Right cardiac atrium (tissue), 5 donors: ENCODE measurements at places on chromosomes 13 and 19. TPM values are rescaled to one million over a fixed set of nuclear protein-coding genes. Genes with fewer than 3 reads are reported as not detected.

DNA sequence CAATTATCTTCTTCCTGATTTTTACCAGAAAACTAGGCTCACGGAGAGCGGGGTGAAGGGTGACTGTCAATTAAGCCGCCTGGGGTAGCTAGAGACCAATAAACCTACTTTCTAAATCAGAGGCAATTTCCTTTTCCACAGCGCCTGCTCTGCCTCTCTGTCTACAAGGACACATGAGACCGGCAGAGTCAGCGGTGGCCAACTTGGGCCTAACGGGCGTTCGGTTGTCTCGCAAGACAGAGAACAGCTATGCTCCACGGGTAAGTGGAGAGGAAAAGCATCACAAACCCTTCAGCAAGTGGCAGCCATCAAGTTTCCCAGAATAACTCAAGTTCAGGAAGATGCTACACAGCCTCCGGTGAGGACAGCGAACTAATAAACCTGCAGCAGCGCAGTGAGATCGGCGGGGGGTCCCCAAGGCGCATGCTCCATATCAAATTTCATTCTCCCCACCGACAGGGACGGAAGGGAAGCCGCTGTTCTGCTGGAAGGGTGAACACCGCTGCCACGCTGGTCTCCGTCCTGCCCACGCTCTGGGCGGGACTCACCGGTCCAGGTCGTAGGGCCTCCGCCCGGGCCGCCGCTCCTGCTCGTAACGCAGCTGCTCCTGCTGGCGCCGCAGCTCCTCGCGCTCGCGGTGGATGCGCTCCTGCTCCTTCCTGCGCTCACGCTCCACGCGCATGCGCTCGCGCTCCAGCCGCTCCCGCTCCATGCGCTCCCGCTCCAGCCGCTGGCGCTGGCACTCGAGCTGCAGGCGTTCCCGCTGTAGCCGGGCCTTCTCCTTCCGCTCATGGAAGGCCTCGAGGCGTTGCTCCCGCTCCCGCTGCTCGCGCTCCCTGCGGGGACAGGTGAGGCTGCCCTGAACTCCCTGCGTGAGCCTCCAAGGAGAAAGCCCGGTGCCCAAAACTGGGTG is 25.8 kb upstream of the TINCR start:
- no peak for DNase-seq

- DNase-seq, result no peak
Measured at GRCh38 chr13:112905990-112906641, 62.9 kb upstream of the MCF2L start.

- no peak for DNase-seq
Measured at GRCh38 chr13:107301724-107302374, 733.9 kb upstream of the ARGLU1 start.

- no peak for DNase-seq
Measured at GRCh38 chr13:102355251-102355650, 46.6 kb downstream of the FGF14 start.

GRCh38 chr13:47499358-47500150 is 501.5 kb downstream of the SUCLA2 start:
- DNase-seq, result no peak

DNA sequence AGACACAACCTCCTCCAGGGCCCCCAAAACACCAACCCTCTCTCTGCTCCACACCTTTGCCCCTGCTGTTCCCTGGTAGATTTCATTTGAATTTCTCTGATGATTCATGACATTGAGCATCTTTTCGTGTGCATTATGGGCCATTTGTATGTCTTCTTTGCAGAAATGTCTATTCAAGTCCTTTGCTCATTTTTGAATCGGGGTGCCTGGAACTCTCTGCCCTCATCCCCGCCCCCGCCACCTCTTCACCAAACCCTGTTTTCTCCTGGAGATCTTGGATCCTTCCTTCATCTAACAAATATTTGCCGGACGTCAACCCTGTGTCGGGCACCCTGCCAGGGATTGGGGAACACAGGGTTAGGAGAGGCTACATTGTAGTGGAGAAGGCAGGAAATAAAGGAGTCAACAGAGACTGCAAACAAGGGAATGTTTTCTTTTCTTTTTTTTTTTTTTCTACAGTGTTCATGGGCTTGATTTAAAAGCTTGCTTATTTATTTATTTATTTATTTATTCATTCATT is 25.5 kb upstream of the SLC1A5 start:
- DNase-seq, result peak; percentile 80

GRCh38 chr19:39542206-39542605 is 2.2 kb upstream of the EID2 start:
- no peak for DNase-seq

DNA sequence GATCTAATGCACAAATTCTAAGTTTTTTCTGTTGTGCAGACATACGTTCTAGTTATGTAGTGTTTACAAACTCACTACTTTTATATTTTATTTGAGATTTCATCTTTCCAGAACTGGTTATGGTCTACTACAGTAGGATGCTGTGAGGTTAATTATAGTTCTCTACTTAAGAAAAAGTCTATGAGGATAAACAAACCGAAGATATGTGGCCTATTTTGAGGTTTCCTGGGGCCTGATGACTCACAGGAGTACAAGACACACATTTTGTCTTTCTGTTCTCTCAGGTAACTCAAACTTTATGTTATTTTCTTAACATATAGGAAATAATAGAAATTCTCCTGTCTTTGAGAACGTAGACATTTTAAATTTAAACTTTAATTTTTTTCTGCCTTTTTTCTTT is 45.1 kb downstream of the PCDH20 start:
- no peak for DNase-seq

GRCh38 chr19:46495786-46496099 is at the start of gene PNMA8B:
Gene PNMA8B (minus strand): TSS chr19:46495867. CDS start chr19:46495465, 402 bp downstream.
- DNase-seq, result peak; percentile 82

- DNase-seq, result no peak
Measured at GRCh38 chr13:99293178-99293577, 14.0 kb downstream of the GPR183 start.

GRCh38 chr19:39641773-39642172 is 13.9 kb upstream of the LGALS16 start:
- no peak for DNase-seq

- DNase-seq, result peak; percentile 67
Measured at GRCh38 chr13:46866150-46866549, 30.7 kb downstream of the HTR2A start.

DNA sequence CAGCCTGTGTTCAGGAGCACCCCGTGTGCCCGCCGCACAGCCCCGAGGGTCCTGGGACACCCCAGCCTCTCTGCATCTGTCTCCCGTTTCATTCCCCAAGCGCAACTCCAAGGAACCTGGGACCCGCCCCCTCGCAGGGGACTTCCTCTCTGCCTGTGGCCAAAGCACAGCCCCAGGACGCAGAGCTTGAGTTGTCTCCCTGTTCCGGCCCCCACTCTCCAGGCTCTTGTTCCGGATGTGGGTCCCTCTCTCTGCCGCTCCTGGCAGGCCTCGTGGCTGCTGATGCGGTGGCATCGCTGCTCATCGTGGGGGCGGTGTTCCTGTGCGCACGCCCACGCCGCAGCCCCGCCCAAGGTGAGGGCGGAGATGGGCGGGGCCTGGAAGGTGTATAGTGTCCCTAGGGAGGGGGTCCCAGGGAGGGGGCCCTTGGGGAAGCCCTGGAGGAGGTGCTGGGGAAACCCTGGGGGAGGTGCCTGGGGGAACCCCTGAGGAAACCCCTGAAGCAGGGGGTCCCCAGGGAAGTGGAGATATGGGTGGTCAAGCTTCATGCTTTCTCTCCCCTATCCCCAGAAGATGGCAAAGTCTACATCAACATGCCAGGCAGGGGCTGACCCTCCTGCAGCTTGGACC is 1.3 kb downstream of the HCST start:
- DNase-seq, result peak; percentile 90

- DNase-seq, result no peak
Measured at GRCh38 chr19:38952395-38953165, 21.8 kb downstream of the MRPS12 start.

- DNase-seq, result no peak
Measured at GRCh38 chr13:20370815-20371421, 138.8 kb upstream of the GJB6 start.

- DNase-seq, result no peak
Measured at GRCh38 chr19:35011091-35011689, 11.1 kb downstream of the GRAMD1A start.

DNA sequence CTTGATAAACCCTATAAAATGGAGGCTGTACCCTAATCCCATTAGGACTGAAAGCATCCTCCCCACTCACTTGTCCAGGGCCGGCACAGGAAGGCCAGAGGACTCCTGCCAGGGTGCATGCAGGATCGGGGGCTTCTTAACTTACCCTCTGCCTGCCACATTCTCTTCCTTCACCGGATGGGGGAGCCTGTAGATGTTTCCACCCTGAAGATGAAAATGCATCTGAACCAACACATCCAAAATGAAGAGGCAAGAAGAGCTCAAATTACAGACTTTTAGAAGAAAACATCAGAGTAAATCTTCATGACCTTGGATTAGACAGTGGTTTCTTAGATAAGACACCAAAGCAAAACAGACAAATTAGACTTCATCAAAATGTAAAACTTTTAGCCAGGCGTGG is 25.9 kb upstream of the NAPA start:
- no peak for DNase-seq

GRCh38 chr13:62687732-62688131 is 1272.1 kb upstream of the PCDH20 start:
- DNase-seq, result no peak

DNA sequence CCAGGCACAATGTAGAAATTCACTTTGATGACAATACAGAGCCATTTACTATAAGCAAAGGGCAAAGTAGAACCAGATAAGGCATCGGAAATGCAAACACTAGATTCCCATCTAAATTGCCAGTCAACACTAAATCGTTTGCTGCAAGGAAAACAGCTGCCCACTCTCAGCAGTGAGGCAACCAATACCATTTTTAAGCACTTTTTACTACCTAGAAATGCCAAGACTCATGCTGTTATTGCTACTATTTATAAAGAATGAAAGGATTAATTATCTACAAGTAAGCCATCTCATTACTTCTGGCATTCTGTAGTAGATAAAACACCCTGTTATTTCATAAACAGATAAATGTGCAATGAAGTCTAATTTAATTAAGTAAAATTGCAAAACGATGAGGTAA is 422.0 kb downstream of the FGF14 start:
- DNase-seq, result no peak

- DNase-seq, result no peak
Measured at GRCh38 chr13:22744688-22745452, 435.9 kb upstream of the SGCG start.

GRCh38 chr13:43405457-43405856 is 381.3 kb downstream of the ENOX1 start:
- no peak for DNase-seq

GRCh38 chr19:55086730-55087541 is 11.3 kb downstream of the EPS8L1 start:
- DNase-seq, result peak; percentile 98

DNA sequence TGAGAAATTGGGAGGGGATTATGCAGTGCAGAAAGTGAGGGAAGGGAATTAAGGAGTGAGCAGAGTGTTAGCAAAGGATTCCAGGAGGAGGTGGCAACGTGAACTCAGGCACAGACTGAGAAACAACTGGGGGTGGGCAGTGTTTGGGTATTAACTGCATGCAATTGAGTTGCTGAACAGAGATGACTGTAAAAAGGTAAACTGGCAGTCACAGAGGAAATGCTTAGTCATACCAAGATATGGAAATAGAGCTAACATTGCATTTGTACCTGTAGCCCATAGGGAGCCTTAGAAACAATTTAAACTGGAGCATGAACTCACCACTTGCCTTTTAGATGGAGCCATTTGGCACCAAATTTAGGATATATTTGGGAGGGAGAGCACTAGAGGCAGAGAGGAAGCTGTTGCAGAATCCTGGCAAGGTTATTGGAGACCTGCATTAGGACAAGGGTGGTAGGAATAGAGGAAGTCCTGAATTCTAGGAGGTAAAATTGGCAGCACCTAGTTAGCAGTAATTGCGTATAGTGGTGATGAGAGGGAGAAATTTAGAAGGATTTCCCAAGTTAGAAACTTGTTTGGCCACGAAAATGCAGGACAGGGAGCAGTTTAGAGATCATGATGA is 100.6 kb upstream of the FRY start:
- no peak for DNase-seq

KLK15 gene
- not detected for total RNA-seq

GJB6 gene
- total RNA-seq, result not detected

CGB8 gene
- total RNA-seq, result not detected

RFPL4A gene
- not detected for total RNA-seq

ATP7B gene
- 5.7 TPM for total RNA-seq

SHANK1 gene
- 0.09 TPM for total RNA-seq

SIAH3 gene
- total RNA-seq, result not detected

PGLYRP2 gene
- total RNA-seq, result not detected

ZNF534 gene
- total RNA-seq, result 0.51 TPM

CYP2S1 gene
- 1.1 TPM for total RNA-seq

SLC8A2 gene
- not detected for total RNA-seq

PRR36 gene
- total RNA-seq, result not detected

HIF3A gene
- 132 TPM for total RNA-seq

CYP2A7 gene
- not detected for total RNA-seq

OR7D2 gene
- not detected for total RNA-seq

PSG7 gene
- total RNA-seq, result not detected
